ENCODE measurements at places on chromosomes 4 and X.

DNA sequence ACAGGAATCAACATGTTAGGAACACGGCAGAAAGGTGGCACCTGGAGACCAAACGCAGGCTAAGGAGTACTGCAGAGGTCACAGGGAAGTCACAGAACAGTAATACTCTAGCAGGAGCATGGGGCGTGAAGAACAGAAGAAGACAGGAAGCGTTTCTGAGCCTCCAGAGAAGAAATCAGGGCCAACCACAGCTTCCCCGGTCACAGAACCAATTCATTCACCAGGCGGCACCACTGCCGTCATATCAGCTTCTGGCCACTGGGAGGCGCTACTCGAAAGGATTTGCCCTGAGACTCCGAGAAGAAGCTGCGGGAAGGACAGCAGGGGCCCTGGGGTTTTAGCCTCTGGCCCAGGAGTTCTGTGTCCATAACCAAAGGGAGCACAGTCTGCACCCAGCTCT, 78.0 kb upstream of the DRD5 start:
- DNase-seq, result peak; percentile 35

DNA sequence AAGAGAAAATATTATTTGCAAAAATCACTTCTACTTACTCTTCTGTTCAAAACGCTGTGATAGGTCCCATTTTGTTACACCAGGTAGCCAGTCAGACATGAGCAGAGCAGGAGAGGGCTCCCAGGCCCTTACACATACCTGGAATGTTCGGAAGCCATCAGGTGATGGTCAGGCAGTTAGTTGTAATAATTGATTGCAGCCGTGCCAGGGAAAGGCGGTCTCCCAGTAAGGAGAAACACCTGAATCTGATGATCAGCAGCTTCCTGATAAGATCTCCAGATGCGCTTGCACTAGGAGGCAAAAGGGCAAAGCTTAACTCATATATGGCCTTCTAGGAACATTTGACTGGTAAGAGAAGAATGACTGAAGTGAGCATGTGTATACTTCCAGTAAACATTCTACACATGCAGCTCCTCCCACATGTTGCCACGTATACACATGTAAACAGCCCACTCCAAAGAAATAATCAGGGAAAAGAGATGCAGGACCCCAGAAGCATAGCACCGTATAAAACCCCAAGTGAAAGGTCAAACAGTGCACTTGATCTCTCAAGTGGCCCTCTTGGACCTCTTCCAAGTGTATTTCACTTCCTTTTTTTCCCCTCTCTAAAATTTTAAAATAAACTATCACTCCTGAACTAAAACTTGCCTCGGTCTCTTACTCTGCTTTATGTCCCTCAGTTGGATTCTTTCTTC, 1338.0 kb downstream of the FSTL5 start:
- no peak for DNase-seq

DNA sequence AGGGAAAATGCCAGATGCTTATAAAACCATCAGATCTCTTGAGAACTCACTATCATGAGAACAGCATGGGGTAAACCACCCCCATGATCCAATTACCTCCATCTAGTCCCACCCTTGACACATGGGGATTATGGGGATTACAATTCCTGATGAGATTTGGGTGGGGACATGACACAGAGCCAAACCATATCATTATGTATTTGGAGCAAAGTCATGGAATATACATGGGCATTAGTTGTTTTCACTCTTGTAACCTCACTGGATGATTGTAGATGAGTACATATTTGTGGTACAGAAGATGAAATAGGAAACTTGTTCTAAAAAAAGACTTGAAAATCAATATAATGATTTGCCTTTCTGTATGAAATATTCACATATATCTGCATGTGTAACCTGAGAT, 674.5 kb upstream of the BOD1L1 start:
- DNase-seq, result no peak

GRCh38 chrX:79630033-79631009, 263.2 kb upstream of the ITM2A start:
- no peak for DNase-seq

GRCh38 chr4:77263247-77263646, 106.2 kb downstream of the CCNG2 start:
- DNase-seq, result no peak

- DNase-seq, result no peak
Observed at GRCh38 chr4:4606321-4606720, 64.5 kb upstream of the STX18 start.

DNA sequence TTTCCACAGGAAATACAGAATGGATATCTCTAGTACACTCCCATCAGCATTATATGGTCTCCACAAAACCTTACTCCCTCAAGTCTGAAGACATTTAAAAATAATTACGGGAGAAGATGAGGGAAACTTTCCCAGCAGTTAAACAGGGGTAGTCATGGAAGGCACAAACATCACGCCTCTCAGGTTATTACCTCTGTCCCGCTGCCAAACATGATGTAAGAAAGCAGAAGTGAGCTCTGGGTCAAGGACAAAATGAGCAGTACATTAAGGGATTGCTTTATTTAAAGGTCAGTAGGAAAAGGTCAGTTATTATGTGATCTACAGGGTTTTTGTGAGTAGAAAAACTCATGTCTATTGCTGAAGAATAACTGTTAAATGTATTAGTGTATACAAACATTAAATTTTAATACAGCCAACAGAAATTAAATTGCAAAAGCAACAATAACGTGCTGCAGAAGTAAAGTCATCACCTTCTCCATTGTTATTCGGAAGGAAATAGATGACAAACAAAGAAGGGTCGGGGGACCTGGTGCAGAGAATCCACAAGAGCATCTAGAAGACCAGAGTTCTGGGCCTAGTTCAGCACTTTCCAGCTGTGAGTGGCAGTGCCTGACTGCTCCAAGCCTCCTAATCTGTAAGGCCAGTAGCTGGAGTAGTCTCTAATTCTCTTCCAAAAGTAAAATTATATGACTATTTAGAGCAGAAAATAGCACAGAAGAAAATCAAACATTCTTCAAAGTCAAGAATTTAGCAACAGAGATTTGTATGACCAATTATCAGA, 171.2 kb downstream of the PPP3CA start:
- DNase-seq, result no peak
